ENCODE measurements at places on chromosomes 5 and 9.

DNA sequence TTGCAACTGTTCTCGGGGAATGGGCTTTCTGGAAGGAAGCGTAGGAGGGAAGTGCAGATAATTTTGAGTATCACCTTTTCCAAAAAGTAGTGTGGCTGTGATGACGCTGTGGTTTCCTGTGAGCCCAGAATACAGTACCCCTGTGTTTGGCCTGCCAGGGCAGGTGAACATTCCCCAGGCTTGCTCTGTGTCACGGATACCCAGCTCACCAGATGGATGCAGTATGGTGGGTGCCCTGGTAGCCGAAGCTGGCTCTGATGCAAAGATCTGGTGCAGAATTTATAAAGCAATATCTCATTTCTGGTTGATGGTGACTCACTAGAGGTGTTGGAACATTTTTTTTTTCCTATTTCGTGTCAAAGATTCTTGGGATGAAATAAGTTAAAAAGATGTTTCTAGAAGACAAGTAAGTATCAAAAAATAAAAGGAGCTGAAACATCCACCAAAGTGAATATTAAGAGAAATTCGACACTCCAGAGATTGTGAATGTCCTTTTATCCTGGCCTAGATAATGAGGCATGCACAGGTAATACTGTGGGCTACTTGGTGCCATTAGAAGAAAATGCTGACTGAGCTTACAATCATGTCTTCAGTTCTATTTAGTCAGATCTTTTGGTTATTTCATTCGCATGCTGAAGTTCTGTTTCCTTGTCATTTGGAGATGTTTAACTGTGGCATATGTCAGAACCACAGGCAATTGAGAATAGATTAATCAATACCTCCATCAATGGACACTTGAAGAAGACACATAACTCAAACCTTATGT lies 200.1 kb downstream of the GADD45G start:
- no peak for DNase-seq

DNA sequence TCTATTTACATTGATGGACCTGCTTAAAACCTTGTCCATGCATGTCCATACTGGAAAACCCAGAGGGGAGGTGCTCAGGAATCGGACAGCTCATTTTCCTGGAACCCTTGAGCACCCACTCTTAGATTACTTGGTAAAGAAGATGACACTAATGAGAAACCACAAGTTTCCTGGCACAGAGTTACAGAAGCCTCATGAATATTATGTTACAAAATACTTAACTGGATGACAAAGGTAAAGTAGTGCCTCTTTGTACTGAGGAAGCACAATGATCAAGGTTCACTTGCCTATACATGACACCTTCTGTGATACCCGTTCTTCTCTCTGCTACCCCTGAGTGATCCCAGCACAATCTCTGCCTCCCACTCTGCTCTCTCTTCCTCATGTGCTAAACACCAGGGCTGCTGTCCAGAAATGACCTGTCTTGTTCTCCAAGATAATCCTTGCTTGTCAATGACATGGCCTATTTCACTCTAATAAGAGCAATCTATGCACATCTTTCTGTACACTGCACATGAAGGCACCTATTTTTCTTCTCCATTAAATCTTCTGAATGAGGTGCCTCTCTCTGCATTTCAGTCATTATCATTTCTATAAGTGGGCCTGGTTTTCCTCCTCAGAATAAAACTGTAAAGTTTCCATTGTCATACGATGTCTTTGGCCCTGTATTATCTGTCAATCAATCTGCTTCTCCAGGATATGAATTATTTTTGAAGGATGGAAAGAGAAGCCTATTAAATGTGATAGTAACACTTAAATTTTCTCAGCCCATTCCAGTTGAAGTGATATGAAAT lies 684.0 kb upstream of the ACO1 start:
- no peak for DNase-seq

DNA sequence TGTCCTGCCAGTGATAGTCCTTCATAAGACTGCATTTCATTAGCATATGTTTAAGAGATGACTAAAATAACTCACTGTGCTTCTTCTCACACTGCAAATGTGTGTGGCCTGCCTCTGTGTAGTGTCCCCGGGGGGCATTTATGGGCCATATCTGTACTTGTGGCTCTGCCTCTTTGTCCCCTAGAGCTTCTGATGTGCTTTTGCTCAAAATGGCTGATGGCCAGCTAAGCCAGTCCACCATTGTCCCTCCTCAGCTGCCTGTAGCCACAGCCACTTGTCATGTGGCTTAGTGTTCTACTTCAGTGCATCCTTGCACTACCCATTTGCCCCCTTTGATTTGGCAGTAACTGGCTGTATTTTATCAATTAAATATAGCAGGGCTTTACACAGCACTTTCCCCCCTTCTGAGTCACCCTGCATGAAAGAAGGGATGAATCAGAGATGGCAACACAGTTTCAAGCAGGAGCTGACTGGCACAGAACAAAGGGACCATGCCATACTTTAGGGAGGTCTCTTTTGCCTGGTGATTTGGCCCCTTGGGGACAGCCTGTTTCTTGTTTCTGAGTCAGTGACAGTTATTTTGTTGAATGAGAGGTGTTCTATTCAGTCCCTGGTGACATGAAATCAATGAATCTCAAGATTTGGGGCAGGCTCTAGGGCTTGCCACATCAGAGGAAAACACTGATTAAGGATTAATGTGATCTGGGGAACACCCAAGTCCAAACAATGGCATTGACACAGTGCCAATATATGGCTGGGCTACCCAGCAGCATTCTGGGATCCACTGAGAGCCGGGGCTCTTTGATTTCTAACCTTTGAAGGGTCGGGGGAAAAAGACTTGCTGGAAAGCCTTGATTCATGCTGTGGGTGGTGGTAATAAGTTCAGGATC lies 245.5 kb downstream of the SMARCA2 start:
- DNase-seq, result no peak

DNA sequence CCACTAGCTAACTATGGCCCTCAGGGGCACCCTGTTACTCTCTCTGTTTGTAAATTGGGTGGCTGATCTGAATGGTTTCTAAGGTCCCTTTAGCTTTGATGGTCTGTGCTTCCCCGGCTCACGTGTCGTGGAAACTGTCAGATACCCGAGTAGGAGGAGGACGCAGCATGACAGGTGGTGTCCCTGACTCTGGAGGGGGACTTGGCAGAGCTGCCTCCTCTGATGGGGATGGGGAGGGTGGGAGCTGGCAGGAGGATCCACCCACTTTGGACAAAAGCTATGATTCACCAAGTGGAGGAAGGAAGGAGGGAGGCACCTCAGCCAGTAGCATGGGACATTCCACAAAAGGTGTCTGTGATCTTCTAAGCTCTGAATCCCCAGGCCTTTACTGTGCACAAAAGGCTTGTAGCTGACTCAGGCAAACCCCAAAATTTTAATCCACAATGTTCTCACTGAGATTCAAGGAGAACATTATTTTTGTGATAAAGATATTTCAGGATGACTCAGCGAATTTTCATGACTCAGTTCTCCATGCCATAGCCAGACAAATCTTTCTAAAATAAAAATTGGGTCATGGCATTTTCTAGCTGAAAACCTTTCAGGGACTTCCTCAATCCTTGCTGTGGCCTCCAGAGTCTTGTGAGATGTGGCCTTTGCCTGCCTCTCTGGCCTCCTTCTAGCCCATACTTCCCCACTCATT lies 131.0 kb upstream of the BRINP1 start:
- no peak for DNase-seq

DNA sequence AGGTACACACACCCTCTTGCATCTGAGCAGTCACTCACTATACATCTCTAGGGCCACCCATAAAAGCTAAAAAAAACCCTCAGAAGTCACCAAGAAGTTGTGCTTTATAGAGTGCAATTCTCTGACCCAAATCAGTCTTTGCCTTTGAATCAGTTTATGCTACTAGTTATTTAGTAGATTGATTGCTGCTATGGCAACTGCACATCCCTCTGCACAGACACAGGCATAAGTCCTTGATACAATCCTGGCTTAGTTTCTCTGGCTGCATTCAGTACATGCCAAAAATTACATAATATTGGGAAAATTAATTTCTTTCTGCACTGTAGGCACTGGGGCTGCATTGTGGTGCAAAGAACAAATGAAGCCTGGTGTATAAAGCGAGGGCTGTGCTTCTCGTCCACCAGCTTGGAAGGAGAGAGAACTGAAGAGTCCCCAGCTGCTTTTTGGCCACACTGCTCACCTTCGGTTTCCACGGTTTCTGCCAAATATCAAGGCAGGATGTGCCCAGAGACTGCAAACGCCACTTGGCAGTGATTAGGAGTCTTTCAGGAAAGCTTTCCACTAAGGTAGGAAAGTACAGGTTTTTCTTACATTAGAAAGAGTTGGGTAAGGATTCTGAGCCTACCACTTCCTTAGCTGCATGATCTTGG lies 258.4 kb downstream of the ELAVL2 start:
- no peak for DNase-seq

- no peak for DNase-seq
These were observed 118.1 kb downstream of the WNK2 start for GRCh38 chr9:93301911-93302541.

- DNase-seq, result no peak
These were observed 982.1 kb downstream of the DTWD2 start for GRCh38 chr5:118006219-118006618.

GRCh38 chr5:108681079-108681921 lies 66.4 kb upstream of the FER start:
- no peak for DNase-seq

DNA sequence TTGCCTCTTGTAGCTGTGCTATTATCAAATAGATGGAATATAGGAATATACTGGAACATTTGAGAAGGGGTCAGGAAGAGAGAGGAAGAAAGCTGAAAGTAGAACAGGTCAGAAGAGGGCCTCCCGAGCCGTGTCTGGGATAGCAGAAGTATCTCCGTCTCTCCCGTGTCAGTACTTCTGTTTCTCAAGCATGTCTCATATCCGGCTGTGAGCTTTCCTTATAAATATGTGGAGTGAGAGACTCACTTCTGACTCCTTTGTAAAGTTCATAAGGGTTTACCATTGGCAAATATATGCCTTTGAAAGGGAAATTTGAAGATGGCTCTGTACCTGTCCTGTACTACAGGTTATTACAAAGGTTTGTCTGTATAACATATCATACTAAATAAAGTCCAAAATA lies 50.3 kb downstream of the MOCS2 start:
- no peak for DNase-seq

DNA sequence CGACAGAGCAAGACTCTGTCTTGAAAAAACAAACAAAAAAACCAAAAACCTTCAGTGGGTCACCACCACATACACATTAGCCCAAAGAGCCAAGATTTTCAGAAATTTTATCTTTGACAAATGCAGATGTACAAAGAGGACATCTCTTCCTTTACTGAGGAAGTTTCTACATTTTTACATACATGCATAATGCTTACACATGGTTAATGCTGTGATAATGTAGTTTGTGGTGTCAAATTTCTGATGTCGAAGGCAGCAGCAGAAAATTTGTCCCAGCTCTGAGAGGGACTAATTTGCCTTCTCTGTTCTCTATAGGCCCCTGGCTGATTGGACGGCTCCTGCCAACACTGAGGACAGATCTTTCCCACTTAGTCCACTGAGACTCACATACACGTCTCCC lies 24.6 kb upstream of the C9orf40 start:
- DNase-seq, result no peak

DNA sequence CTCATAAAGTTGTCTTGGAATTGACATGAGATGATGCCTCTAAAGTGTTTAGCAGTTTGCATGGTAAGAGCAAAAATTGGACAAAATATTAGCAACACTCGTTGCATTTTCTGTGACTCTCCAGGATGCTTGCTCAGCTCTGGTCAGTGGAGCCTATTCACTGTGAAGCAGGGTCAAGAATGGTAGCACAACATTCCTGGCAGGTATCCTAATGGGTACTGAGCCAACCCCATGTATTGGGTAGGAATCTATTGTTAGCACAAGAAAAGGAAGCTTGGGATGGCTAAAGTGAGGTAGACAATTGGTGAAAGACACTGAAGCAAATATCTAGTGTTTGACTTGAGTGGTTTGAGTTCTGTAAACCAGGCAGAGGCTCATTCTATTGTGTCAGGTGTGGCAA lies 10.4 kb upstream of the ACTBL2 start:
- no peak for DNase-seq

DNA sequence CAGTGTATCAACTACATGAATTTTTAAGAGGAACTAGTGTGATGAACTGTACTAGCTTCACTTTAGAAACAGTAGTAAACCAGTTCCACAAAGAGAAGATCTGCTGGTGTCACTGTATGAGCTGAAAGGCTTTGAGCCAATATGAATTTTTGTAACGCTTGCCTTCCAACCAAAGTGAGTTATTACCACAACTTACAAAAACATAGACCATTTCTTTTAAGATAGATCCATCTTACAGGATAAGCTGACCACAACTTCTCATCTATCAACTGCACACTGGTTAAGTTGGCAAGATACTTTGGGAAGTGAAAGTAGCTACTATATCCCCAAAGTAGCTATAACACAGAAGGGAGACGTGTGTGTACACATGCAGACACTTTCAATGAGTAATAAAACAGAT lies 849.6 kb upstream of the DMAC1 start:
- DNase-seq, result no peak

- no peak for DNase-seq
These were observed 3.2 kb downstream of the TGFBR1 start for GRCh38 chr9:99108131-99108530.

GRCh38 chr9:123248630-123249029 lies 19.8 kb downstream of the STRBP start:
- DNase-seq, result no peak

GRCh38 chr5:59178071-59178470 lies 595.2 kb downstream of the RAB3C start:
- no peak for DNase-seq

- no peak for DNase-seq
These were observed 13.2 kb upstream of the GFPT2 start for GRCh38 chr5:180366326-180366725.

GRCh38 chr9:131284856-131285255 lies 4.7 kb upstream of the PLPP7 start:
- no peak for DNase-seq

DNA sequence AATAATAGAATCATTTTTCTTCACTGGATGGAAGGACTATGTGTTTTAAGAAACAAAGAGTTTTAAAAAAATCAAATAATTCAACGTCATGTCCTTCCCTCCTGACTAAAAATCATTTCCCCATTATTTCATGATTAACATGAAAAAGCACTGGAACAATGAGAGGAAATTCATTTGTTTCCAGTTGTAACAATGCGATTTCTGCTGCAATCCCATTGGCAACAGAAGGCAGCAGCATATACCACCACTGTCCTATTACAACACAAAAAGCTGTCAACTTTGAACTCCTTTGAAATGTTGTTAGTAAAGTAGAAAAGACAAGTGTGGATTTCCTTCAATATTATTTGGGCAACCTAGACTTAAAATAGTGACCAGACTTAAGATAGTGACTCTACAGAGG lies 3.1 kb downstream of the C5orf63 start:
- DNase-seq, result no peak

DNA sequence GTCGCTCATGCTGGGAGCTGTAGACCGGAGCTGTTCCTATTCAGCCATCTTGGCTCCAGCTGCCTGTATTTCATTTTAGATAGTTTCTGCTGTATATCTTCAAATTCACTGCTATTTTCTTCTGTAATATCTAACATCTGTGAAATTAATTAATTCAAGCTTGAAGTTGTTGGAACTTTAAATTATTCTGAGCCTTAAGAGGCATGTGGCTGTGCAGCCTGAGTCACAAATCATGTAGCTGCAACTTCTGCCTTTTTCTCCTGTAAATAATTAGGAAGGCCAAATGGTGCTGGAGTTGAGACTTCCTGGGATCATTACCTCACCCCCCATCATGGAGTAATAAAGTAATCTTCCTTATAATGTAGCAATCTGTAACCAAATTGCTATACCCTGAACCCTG lies 183.3 kb upstream of the PCSK5 start:
- DNase-seq, result no peak

- no peak for DNase-seq
These were observed 23.9 kb upstream of the PPP3R2 start for GRCh38 chr9:101618698-101619097.

- DNase-seq, result no peak
These were observed 47.7 kb downstream of the CFAP77 start for GRCh38 chr9:132457504-132458236.

- DNase-seq, result no peak
These were observed 7.1 kb downstream of the DPP7 start for GRCh38 chr9:137107312-137107921.
